ENCODE measurements at places on chromosomes 16 and 17.

DNA sequence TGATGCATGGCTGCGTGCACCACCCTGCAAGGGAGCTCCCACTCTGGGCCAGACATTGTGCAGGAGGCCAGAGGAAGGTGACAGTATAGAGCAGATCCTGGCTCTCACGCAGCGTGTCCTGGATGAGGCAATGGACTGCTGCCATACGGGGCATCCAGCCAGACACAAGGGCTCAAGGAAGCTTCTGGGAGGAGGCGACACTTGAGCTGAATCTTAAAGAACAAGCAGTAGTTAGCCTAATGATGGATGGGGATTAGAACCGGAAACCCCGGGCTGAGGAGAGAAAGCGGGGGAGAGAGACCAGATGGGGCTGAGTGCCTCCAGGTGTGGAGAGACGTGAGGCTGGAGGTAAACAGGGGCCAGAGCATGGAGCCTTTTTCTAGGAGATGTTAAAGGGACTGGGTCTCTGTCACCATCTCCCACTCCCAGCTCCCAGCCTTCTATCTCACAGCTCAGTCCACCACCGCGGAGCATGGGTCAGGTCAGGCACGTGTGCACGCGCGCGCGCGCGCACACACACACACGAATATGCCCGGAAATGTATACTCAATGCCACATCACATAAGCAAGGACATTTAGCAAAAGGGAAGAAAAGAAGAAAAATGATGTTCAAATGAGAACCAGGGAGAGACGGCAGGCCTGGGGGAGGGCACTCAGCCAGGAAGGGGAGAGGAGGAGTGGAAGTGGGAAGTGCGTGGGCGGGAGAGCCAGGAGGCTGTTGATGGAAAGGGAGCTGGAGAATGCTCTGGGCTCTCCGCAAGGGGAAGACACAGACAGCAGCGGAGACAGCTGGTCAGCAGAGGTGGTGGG, 46.3 kb downstream of the CCDC42 start:
- DNase-seq, result no peak

- DNase-seq, result no peak
Observed at GRCh38 chr16:84182104-84182503, 4.8 kb downstream of the TAF1C start.

- no peak for DNase-seq
Observed at GRCh38 chr17:77757561-77757898, 201.0 kb upstream of the TNRC6C start.

DNA sequence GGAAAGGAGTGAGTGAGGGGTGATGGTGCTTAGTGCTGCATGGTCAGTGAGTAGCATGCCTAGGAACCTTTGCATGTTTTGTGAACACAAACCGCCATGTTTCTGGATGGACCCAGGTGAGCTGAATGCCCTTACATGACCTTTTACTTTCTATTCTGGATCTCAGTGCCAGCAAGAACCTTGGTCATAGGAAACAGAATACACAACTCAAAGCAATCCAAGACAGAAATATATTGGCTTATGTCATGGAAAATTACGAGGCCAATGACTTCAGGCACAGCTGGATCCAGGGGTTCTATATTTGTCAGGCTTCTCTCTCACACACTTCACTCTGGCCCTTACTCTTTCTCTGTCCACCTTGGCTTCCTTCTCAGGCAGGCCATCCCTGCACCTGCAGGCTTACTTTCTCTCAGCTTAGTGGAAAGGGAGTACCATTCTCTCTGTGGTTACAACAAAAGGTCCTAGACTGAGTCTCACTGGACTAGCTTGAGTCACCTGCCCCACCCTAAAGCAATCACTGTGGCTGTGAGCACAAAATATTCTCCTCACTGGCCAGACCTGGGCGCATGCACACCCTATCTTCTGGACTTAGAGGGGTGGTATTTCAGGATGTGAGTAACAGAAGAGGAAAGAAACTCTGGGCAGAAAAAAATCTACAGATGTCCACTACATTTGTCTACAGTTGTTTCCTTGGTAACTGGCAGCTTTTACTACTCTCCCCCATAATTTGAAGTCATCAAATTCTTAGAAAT, 20.4 kb upstream of the CPNE2 start:
- no peak for DNase-seq

- no peak for DNase-seq
Observed at GRCh38 chr17:12953156-12953555, 64.7 kb downstream of the ELAC2 start.

- no peak for DNase-seq
Observed at GRCh38 chr17:9028988-9029570, 7.8 kb downstream of the NTN1 start.

DNA sequence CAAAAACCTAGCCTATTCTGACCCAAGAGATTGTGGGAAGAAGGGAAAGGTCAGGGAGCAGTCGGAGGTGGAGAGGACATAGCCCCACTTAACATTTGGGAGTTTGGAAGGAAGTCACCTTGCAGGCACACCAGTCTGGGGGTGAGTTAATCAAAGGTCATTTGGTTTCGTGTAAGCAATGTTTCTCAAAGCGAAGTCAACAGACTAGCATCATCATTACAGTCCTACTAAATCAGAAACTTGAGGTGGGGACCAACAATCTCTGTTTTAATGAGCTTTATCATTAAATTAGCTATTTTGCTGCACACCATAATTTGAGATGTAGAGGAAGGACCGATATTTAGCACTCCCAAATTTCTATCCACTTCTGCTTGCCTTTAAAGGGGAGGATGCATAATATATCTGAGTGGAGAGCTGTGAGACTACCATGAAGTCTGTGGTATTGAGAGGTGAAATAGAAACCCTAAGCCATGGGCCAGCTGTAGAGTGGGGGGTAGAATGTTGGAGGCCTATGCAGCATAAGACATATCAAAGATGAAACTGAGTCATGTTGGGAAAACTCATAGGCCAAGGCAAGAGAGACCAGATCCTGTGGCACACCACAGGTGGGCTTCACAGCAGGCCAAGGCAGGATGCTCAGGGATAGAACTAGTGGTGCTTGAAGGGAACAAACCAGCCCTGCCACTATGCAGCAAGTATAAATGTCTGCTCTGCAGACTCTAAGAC, 141.7 kb upstream of the ANKFN1 start:
- no peak for DNase-seq
